Caco-2 (cell line): ENCODE measurements at places on chromosomes 16 and 17.

- no peak for DNase-seq
Observed at GRCh38 chr16:471353-472198, 46.1 kb downstream of the RAB11FIP3 start.

DNA sequence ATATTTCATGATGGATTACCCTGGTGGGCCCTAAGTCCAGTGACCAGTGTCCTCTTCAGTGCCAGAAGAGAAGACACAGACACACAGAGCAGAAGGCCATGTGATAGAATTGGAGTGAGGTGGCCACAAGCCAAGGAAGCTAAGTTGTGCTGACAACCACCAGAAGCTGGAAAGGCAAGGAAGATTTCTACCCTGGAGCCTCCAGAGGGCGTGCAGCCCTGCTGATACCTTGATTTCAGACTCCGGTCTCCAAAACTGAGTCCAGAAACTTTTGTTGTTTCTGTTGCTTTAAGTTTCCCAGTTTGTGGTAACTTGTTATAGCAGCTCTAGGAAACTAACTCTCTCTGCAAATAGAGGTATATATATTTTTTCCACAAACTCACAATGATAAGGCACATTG, 396.6 kb upstream of the ASIC2 start:
- no peak for DNase-seq

GRCh38 chr17:7523033-7523432, 25.8 kb upstream of the TNFSF12 start:
- no peak for DNase-seq

GRCh38 chr16:47699106-47699505, 238.0 kb downstream of the PHKB start:
- no peak for DNase-seq

DNA sequence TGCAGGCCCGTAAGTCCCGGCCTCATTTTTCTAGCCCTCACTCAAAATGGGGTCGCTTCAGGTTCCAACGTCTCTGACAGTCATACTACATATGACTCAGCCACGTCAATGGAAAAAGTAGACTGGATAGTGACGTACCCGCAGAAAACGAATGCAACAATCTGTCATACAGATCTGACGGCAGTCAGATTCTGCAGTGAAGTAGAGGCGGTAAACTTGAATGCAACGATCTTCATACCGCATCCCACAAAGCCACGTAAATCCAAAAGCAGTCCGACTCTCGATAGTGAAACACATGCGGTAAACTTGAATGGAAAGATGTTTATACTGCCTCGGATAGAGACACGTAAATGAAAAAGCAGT, 38.4 kb upstream of the ARL4D start:
- peak; percentile 68 for DNase-seq

DNA sequence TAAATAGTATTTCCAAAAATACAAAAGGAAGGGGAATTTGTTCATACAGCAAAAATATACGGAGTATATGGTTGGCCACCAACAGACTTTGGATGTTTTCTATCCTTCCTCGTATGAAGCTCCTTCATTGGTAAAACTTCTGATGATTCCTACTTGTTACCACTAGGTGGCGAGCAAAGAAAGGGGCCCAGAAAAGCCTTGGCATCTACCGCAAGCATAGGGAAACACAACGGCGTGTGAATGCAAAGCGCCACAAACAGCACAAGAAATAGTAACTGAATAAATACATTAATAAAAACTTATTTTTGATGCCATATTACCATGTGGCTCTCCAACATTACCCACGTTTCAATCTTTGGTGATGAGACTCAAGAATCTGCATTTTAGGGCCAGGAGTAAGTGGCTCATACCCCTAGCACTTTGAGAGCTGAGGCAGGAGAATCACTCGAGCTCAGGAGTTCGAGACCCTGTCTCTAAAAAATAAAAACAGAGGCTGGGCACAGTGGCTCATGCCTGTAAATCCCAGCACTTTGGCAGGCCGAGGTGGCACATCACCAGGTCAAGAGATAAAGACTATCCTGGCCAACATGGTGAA, 34.5 kb downstream of the YWHAE start:
- DNase-seq = peak; percentile 65

GRCh38 chr17:27247071-27247957, 46.6 kb upstream of the WSB1 start:
- DNase-seq = no peak

DNA sequence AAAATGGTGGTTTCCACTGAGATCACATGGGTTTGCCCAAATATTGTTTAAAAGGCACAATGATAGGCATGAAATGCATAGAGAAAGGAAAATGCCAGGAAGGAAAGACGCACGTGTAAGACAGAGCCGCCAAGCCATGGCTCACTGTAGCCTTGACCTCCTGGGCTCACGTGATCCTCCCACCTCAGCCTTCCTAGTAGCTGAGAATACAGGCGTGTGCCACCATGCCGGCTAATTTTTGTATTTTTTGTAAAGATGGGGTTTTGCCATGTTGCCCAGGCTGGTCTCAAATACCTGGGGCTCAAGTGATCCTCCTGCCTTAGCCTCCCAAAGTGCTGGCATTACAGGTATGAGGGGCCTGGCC, 4.0 kb downstream of the BHLHA9 start:
- no peak for DNase-seq
